ENCODE measurements at places on chromosomes 16 and 17. TPM values are rescaled to one million over a fixed set of nuclear protein-coding genes. Genes with fewer than 3 reads are reported as not detected.

Gene KRTAP1-5
- total RNA-seq = not detected

Gene SLC16A6
- total RNA-seq = 11.0 TPM

Gene INTS2
- total RNA-seq = 9.6 TPM

Gene PLEKHH3
- total RNA-seq = 0.72 TPM

Gene GPR142
- total RNA-seq = not detected

Gene ASGR1
- 0.56 TPM for total RNA-seq

Measured in CD8-positive, alpha-beta T cell (primary cell).